ENCODE measurements at places on chromosomes 3 and 15. TPM values are rescaled to one million over a fixed set of nuclear protein-coding genes. Genes with fewer than 3 reads are reported as not detected.

- no peak for DNase-seq
Observed at GRCh38 chr15:25785641-25786025, 77.5 kb downstream of the ATP10A start.

GRCh38 chr3:170531054-170531453, 54.8 kb downstream of the SLC7A14 start:
- no peak for DNase-seq

DNA sequence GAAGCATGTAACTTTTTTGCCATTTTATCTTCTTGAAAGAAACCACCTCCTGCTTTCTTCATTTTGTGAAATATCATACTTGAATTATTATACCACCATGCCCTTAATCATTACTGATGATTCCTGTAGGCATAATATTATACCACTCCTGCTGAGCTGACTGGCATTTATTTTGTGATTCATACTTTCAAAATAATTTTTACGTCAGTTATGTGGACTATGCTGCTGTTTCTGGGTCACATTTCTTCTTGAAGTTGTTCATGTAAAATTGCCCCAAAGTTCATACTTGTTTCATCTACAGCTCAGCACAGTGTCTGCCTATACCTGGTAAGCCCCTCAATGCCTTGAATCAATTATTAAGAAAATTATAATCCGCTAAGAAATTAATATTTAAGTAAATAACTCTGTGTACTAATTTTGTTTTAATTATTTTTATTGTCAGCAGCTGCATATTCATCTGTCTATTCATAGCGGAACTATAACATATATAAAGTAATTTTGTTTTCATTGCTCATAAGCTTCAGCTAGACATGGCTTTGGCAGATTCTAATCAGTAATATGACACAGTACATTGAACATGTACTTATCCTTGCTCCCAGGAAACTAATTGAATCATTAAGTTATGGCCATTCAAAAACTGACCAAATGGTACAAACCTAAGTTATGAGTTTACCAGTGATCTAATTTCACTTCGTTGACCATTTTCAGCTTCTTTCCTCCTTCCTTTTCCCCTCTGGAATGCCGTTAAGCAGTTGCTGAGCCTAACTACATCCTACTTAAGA, 160.0 kb downstream of the NAALADL2 start:
- DNase-seq = no peak

GRCh38 chr15:58864602-58865424, 68.7 kb downstream of the SLTM start:
- DNase-seq = no peak

DNA sequence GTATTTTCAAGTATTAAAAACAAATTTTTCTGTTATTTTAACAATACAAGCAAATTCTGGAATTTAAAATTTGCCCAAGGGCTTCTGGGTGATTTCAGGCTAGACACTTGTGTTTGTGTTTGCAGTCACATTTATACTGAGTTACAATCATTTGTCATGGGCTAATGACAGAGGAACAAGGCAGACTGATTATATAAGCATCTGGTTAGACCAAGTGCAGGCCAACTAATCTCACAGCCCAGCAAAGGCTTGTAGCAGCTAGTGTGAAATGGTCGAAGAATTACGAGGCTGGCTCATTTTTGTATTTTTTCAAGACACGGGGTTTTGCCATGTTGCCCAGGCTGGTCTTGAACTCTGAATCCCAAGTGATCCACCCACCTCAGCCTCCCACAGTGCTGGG, 52.1 kb downstream of the CMTM8 start:
- DNase-seq = no peak

Gene XYLB
- 7.5 TPM for total RNA-seq
